ENCODE measurements at places on chromosomes 4 and X.

DNA sequence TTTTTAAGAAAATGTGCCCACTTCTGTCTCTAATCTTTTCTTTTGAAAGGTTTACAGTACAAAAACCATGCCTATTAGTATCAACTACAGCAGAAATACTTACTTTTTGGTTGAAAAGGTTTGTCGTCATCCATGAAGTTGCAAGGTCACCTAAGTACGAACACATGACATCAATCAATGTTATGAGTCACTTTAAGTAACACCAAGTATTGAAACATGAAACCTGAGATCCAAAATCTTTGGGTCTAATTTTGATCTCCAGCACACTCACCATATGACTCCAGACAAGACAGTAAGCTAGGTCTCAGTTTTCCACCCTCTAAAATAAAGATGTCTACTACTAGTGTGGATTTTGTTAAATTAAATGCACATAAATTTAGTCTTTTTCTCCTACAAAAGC is 8.4 kb downstream of the ZNF280C start:
- DNase-seq, result no peak

DNA sequence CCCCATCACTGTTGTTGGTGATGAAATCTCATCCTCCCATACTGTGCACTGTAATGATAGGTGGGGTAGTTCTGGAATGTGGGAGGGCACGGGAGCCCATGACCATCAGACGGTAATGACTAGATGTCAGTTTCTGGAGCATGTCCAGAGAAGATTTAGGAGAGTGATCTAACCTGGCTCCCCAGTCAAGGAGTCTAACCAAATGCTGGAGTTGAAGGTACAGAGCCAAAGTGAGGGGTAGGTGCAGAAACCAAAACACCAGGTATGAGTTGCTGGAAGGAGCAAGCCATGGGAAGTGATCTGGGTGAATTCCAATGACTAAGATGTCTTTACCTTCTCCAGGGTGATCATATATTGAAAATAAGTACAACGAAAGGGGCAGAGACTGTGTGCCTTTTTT is 296.9 kb downstream of the INPP4B start:
- no peak for DNase-seq

DNA sequence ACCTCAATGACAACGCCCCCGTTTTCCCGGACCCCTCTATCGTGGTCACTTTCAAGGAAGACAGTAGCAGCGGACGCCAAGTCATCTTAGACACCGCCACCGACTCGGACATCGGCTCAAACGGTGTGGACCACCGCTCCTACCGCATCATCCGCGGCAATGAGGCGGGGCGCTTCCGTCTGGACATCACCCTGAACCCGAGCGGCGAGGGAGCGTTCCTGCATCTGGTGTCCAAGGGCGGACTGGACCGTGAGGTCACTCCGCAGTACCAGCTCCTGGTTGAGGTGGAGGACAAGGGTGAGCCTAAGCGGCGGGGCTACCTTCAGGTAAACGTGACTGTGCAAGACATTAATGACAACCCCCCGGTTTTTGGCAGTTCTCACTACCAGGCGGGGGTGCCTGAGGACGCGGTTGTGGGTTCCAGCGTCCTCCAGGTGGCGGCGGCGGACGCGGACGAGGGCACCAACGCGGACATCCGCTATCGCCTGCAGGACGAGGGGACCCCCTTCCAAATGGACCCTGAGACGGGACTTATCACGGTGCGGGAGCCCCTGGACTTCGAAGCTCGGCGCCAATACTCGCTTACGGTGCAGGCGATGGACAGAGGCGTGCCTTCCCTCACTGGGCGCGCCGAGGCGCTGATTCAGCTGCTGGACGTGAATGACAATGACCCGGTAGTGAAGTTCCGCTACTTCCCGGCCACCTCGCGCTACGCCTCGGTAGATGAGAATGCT is 2.2 kb downstream of the FAT4 start:
- peak; percentile 43 for DNase-seq

GRCh38 chr4:52822583-52822971 is 39.5 kb upstream of the RASL11B start:
- DNase-seq, result no peak

DNA sequence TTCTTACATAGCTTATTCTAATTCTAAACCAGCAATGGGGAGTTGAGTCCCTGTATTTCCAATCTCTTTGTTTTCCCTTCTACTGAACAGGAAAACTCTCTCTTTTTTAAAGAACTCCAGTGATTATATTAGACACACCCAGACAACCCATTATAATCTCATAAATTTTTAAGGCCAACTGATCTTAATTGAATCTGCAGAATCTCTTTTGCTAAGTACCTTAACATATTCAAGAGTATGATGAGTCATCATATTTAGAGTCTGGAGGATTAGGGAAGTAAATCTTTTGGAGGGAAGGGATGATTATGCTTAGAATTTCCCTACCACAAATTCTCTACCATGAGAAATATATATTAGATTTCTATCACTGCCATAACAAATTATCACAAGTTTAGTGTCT is 705.1 kb downstream of the CENPC start:
- no peak for DNase-seq
